Urinary bladder (tissue), 4 donors: ENCODE measurements at places on chromosomes 5 and 9.

DNA sequence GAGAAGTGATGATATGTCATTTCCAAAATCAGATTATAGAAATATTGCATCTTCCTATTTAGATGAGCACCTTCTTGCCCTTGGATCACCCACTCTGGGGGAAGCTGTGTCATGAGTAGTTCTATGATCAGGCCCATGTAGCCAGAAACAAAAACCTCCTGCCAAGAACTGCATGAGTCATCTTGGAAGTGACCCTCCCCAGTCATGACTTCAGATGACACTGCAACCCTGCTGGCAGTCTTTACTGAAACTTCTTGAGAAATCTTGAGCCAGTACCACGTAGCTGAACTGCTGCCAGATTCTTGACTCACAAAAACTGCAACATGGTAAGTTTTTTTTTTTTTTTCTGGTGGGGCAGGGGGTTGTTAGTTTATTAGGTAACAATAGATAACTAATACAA, 439.6 kb upstream of the PTGER4 start:
- no peak for DNase-seq

DNA sequence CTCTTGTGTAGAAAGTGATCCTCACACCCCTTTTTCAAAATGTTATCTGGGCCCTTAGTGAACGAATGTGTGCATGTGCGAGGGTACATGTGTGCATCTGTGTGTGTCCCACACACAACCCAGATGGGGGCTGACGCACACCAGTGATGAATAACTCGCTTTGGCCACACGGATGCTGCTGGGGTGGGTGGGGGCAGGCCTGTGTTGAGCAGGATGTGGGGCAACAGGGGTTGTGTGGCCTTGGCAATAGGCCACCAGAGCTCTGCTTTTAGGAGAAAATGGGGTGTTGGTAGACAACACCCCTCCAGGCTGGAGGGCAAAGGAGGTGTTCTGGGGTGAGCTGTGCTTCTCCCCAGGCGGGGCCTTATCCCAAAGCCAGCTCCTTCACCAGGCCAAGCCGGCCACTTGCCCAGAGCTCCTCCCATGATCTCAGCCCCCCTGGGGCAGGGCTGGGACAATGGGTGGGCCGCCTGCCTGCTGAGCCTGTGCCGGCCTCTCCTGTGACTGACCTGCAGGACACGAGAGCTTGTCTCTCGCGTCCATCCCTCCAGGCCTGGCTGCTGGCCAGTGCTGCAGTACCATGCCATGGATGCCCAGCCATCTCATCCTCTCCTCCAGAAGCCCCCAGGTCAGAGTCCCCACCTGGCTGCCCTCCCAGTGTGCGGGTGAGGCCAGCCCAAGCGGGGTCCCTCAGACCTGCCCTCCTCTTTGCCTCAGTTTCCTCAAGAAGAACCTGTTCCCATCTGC, 1.7 kb downstream of the DBN1 start:
- DNase-seq: no peak

- DNase-seq: peak; percentile 49
These were observed 22.9 kb downstream of the RGMB start for GRCh38 chr5:98796197-98796972.

DNA sequence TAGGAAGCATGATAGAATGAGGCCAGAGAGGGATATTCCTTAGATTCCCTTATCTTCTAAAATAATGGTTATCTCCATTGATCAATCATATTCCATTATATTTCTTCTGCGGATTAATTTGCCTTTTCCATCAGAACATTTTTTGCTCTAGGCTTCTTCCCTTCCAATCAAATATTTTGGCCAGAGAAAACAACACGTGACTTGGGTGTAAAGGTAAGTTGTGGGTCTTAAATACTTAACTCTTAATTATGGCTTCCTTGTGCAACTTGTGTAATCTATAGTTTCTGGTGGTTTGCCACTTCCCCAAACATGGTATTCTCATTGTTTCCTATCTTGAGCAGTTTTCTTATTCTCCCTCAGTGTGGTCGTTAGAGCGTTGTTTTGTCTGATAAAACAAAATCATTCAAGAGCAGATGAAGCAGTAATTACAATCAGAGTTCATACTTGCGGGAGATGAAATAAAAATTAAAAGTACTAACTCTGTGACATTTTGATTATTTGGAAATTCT, 889.3 kb downstream of the MAT2B start:
- DNase-seq: no peak

GRCh38 chr9:105341434-105342146, 97.1 kb downstream of the SLC44A1 start:
- no peak for DNase-seq

DNA sequence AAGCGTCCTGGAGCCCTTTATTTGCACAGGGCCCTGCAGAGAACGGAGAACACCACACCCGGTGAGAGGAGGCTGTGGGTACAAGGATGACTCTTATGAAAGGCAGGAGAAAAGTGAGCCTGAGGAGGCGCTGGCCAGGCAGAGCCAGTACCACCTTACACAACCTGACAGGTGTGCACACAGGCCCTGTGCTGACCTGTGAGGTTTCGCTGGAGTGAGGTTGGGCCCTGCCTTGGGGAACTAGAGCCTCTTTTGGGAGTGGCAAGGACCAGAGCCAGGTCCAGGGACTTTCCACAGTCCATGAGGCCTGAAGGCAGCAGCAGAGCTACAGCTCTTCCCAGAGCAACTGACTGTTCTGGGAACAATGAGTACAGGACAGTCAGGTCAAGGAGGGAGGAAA, 3.1 kb downstream of the SRD5A1 start:
- no peak for DNase-seq

DNA sequence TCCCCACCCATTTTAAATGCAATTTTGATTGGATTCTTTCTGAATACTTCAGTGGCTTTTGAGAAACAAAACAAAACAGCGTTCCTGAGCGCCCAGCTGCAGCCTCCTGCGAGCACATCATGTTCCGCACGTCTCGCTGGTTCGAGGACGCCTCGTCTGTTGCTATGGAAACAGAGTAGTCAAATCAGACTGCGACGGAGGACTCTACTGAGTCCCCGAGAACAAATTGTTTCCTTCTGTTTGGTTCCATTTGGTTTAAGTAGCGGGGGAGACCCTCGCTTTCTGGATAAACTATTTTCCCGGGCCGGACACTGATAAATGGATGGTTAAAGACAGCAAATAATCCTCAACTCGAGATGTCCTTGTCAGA, 69.0 kb downstream of the SLC28A3 start:
- DNase-seq: peak; percentile 78

DNA sequence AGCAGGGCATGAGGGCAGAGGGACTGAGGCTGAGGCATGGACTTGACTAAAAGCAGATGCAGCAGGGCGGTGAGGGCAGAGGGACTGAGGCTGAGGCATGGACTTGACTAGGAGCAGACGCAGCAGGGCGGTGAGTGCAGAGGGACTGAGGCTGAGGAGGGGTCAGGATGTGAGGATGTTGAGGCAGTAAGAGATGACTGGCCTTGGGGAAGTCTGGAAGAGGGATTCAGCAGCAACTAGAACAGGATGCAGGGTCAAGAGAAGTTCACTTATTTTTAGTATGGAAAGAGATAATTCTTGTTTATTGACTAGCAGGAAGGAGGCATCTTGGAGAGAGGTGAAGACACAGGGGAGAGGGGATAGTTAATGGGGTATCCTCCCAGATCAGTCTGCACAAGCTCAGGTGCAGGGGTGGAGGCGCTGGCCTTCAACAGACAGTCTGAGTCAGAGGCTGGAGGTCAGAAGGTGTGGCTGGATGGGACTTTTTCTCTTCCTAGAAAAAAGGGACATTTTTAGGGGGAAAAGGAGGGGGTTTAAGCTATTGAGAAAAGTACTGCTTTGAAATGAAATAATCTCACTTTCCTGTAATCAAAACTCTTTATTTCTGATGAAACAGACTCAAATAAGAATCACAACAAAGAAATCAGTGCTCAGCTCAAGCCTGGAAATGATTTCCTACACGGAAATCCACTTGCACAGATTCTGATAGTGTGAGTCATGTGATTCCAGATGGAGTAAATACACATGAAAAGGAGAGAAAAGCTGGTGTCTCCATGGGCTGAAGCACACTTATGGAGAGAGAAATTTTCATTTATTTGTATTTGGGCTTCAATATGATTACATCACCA, 130.9 kb downstream of the PALM2AKAP2 start:
- DNase-seq: no peak

DNA sequence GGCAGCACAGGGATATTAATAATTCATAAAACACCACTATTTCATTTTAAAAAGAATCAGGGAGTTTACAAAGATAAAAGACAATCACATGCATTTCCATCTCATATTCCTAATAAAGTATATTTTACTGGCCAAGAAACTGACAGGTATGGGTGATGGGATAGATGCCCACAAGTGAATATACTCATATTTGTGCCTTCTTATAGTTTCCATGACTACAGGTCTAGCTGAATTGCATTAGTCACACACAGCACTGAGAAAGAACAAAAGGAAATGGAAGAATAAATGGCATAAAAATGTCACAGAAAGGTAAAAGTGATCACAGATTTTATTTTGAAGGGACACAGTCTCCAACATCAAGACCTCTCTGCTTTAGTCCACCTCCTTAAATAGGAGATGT, 193.5 kb downstream of the PLK2 start:
- DNase-seq: no peak

DNA sequence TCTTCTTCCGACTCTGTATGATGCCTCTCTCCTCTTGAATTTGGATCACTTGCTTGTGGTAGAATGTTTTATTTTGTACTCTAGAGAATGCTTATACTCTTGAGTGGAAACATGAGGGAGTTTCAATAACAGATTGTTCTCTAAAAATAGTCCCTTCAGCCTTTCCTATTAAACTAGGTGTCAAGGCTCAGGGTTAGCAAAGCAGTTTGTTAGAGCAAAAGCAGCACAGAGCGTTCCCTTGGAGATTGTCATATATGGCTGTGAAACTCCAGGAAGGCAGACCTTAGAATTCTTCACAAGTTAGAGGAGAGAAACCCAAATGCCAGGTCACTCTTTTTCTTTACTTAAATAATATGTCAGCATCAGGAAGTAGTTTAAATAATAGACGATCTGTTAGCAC, 33.0 kb downstream of the MAMDC2 start:
- no peak for DNase-seq

DNA sequence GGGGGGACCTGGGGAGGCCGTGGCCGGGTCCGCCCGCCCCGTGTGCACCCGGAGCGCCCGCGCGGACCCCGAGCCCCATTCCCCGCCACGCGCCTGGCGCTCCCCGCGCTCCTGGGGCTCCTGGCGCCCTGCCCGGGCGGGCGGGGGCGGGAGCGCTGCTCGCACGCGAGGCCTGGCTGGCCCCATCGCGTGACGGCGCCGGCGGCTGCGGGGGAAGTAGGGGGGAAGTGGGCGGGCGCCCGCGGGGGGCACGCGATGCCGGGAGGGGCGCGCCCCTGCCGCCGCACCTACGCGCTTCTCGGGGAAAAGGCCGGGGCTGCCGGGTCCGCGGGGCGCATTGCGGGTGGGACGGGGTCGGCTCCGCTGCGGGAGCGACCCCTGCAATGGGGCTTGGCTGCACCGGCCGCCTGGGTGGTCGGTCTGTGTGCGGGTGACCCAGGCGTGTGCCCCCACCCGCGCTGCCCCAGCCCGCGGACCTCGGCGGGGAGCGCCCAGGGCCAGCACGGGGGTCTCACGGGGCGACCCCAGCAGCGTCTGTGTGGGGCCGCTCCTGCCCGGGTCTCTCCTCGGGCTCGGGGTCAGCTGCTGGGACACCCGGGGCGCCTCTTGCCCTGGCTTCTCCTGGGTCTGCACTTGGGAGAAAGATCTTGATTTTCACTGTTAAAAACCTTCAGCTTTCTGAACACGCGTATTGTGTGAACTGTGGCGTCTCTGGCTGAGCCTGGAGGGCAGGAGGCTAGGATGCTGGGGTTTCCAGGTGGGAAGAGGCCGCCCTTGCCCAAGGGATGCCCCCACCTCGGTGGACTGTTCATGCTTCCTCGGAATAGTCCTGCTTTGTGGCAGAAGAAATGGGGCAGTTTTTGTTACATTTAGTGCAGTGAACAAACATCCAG, 52.4 kb downstream of the AHRR start:
- DNase-seq: peak; percentile 20

DNA sequence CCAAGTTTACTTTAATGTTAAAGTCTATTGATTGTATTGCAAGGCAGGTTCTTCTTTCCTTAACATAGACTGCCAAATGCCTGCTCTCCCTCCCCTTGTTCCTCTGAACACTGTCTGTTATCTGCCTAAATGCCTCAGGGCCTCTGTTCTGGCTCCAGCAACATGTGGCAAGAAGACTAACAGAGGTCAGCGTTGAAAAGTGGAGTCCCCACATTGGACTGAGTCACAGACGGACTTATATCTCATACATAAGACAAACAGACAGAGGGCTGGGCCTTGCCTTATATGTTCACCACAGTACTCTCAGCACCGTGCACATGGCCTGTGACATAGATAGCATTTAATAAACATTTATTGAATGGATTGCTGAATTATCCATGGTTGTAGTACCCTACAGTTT, 91.4 kb downstream of the TSSK1B start:
- no peak for DNase-seq

DNA sequence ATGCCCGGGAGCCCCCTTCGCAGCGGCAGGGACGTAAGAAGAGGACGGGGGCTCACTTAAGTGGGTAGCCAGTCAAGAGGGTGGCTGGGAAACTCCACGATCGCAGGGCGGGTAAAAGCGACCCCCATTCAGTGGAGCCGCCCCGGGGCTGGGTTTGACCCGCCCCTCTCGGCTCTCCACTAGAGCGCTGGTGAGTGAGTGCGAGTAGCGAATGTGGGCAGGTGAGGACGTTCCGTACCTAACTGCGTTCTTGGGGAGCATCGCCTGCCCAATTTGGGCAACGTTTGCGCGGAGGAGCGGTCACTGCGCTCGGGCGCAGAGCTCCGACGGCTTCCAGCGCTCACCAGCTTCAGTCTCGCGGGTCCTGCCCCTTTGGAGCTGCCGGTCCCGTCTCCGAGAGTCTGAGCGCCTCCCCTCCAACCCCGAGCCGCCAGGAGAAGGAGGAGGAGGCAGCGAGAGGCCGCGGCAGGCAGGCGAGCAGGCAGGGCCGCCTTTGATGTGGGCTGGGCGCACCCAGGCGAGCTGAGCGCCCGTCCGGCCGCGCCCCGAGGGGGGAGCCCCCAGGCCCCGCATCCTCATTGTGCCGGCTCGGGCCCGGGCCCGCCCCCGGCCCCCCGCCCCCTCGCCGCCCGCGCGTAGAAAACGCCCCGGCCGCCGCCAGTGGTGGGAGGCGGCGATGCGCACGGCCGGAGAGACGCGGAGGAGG, at the start of gene FGF18:
FGF18 (plus strand) TSS at position 666 of the 706 bp plus-strand sequence. CDS start 553 bp downstream, outside the sequence.
- DNase-seq: peak; percentile 23

DNA sequence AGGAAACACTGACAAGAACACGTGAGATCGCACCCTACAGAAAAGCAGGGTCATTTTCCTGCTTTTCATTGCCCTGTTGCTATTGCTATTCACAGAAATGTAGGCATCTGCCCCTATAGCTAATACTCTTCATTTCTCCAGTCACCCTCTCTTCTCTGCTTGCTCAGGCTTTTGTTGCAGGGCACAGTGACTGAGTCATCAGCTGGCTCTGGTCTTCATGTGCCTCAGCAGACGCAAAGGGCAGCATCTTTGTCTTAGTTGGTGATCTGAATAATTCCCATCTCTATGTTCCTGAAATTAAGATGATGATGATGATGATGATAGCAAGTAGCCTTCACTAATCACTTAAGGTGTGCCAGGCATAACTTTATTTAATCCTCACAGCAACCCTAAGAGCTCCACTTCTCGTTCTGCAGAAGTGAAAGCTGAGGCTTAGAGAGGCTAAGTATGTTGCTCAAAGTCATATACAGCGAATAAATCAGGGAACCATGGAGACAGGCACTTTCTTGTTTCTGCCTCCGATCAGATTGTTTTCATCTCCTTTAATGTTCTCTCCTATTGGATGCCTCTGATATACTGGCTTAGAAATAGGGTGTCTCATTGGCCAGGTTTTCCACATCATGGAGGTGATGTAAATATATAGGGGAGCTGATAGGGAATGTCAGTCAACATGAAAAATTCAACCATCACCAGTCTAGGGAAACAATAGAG, 133.0 kb upstream of the STK32A start:
- no peak for DNase-seq
